ENCODE measurements at places on chromosomes 6 and 20.

- no peak for DNase-seq
Measured at GRCh38 chr6:165834613-165835259, 171.7 kb upstream of the PDE10A start.

GRCh38 chr6:122647765-122648164, 37.6 kb downstream of the PKIB start:
- no peak for DNase-seq

DNA sequence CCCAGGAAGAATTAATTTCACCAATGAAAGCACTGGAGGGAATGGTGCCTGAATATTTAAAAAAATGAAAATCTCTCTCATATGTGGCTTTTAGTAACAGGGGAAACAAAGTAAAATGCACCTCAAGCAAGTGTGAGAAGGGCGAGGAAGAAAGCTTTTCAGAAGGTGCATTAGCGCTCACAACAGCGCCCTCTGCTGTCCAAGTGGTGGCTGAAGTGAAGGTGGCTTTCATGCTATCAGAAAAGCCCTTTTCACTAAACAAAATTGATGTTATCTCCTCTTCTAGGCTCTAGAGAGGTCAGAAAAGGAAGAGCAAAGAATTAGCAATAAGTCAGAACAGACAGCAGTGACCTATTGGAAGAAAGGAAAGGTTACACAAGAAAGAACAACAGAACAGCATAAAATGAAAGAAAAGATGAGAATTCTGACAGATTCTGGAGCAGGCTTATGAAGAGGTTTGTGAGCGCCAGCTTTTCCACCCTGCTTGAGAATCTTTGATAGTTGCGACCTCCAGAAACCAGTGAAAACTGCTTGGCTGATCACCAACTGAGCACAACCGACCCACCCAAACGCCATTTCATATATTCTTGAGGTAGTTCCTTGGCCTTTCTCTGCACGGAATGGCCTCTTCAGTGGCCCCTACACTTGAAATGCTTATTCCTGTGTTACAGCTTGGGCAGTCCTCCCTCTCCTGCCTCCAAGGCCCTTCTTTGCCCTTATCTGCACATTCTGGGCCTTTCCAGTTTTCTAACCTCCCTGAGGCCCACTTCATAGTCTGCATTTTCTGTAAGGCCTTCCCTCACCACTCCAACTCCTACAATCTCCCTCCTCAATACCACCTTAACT, 45.3 kb downstream of the SMLR1 start:
- peak; percentile 44 for DNase-seq

DNA sequence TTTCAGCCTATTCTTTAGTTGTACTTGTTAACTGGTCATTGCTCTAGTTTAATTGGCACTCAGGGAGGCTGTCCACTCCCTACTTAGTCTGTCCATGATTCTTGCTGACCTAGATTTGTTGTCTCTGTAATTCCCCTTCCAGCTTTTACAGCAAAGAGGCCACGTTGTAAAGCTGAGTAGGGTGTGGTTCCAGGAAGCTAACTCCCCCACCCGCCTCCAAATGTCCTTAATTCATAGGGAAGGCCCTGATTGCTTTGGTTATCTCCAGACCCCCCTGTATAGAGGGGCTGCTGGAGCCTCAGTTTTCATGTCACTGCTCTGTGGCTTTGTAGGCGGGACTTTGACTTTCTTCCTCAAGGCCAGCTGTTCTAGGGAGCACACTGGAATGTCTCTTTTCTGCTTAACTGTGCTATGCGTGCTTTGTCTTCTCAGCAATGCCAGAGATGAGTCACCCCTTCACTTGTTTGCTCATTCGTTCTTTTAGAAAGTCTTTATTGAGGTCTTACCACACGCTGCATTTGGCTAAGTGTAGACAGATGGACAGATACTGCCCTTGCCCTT, 175.1 kb upstream of the JAG1 start:
- peak; percentile 92 for DNase-seq

- no peak for DNase-seq
Measured at GRCh38 chr20:52539891-52540290, 348.3 kb upstream of the ZFP64 start.

- DNase-seq = peak; percentile 83
Measured at GRCh38 chr6:135323202-135323668, 142.1 kb downstream of the MYB start.

DNA sequence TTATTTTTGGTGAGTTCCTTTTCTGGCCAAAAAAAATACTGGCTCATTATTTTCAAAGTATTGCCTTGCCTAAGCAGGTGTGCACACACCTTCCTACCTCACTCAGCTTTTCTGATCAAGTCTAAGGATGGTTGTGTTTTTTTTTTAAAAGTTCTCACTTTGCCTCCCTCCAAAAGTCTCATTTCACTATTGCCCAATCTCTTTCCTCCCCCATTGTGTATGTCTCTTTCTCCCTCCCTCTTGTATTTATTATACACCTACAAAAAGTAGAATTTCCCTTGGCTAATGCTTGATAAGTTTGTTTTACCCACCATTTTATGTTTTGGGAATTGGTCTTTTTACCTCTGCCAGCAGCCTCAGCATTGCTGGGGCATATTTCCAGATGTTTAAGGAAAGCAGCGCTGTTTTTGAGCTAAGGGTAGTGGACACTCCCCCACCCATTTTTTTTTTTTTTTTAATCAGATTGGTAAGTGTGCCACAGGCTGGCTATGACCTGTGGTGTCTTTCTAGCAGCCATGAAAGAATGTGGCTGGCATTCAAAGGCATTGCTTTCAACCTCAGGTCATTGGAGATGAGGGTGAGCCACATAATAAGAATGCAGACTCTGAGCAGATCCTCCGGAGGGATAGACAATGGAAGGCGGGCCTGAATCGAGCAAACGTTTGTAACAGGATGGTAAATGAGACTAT, 668.6 kb downstream of the UTRN start:
- peak; percentile 45 for DNase-seq

GRCh38 chr6:108690326-108691049, 129.8 kb downstream of the FOXO3 start:
- DNase-seq = peak; percentile 58

DNA sequence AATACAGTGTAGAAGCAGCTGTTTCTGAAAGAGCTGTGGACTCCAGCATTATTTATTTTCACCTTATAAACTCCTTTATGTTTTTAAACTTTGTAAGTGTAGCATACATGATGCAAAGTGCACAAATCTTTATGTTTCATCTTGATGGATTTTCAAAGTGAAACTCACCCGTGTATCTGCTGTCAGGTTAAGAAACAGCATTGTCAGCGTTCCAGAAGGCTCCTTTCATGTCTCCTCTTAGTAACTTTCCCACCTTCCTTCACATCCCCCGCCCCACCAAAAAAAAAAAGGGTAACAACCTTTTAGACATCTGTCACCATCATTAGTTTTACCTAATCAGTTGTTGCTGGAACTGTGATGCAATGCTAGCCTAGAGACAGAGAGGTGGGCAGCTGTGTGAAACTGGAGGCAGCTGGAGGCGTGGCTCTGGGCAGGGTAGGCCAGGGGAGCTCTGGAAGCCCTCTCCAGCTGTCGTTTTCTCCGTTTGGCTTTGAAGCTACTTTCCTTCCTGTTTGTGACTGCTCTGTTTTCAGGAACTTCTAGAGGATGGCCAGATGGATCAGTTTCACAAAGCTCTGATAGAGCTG, 7.2 kb downstream of the ACTR5 start:
- DNase-seq = no peak

- DNase-seq = no peak
Measured at GRCh38 chr20:10476319-10476724, 41.2 kb downstream of the SLX4IP start.

Measured in amniotic epithelial cell (primary cell).